ENCODE measurements at places on chromosomes 3 and 15.

GRCh38 chr15:81560405-81560804 lies 186.4 kb upstream of the TMC3 start:
- no peak for DNase-seq

DNA sequence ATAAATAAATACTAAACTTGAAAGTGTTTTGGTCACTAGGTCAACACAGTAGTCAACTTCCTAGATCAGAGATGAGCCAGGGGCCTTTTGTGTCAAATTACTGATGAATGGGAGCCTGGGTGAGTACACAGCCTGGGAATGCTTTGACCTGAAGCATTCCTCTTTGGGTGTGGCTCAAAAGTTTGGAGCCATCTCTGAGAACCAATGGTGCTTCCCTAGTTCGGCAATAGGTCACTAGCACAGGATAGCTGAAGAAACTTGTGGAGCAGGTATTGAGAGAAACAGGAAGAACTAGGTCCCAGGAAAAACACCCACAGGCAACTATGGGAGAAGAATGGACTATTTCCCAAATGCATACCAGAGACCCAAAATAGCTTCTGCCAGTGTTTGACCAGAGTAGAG lies 56.6 kb upstream of the PLXND1 start:
- peak; percentile 47 for DNase-seq

DNA sequence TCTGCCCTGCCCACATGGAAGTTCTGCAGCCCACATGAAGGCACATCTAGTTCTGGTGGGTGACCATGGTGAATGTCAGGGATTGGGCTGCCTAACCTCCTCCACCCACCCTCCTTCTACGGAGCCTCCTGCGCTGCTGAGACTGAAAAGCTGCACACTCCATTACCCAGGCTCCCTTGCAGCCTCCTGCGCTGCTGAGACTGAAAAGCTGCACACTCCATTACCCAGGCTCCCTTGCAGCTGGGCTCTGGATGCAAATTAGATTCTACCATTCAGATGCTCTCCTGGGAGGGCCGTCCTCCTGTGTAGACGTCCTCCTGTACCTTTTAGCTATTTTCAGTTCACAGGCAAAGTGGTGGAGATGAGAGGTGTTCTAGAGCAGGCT lies 32.1 kb downstream of the POMGNT2 start:
- DNase-seq, result no peak

DNA sequence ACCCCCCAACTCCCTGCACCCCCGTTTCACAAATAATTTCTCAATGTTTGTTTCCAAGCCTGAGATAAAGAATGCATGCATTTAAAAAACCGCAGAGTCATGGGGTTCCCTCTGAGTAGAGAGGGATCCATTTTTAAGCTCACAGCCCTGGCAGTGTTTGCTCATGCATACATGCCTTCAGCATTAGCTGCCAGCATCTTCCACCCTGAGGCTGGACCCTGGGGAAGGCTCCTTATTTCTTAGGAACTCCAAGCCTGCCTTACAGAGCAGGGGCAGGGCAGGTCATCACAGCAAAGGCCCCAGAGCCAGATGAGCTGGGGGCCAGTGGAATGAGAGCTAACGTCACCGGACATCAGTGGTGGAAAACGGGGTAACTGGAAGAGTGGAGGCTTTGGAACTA lies 31.3 kb downstream of the TLE3 start:
- peak; percentile 35 for DNase-seq

DNA sequence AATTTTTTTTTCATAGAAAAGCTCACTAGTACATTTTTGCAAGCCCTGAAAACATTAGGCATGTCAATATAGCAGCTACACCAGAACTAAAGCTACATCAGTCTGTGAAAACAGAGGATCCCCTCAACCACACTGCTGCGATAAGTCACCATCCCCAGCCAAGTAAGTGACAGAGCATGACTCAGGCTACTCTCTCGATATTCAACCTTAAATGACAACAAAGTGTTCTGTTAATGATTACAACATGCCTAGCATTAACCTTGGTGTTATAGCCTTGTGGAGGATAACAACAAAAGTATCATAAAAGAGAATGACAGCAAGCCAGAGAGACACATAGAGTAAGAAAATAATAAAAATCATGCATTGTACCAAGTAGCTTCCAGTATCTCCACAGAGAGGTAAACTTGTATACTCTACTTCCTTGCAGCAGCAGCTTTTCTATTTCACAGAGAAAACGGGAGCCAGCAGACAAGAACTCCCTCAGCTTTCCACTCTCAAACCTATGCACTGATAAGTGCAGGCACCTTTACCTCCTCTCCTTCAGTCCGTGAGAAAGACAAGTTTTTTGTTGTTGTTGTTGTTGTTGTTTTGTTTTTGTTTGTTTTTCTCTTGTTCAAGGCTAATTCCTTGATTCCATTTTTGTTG lies 76.6 kb downstream of the GBE1 start:
- DNase-seq, result peak; percentile 47

GRCh38 chr3:188316021-188316722 lies 162.2 kb downstream of the LPP start:
- DNase-seq, result peak; percentile 59

DNA sequence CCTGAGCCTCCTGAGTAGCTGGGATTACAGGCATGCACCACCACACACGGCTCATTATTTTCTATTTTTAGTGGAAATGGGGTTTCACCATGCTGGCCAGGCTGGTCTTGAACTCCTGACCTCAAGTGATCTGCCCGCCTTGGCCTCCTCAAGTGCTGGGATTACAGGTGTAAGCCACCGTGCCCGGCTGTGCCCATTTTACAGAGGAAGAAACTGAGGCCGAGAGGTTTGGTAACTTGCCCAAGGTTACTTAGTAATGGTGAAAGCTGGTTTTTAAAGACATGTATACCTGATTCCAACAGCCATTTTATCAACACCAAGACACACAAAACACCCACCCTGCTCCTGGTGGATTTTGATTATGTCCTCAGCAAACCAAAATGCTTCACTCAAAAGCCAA lies 128.7 kb downstream of the SNRK start:
- DNase-seq, result no peak

- DNase-seq, result peak; percentile 88
These were observed 152.3 kb downstream of the IGF1R start for GRCh38 chr15:98800437-98801233.

- DNase-seq, result no peak
These were observed 182.6 kb upstream of the ROPN1 start for GRCh38 chr3:124174476-124174875.

- no peak for DNase-seq
These were observed 208.0 kb upstream of the BHLHE40 start for GRCh38 chr3:4771243-4771642.

DNA sequence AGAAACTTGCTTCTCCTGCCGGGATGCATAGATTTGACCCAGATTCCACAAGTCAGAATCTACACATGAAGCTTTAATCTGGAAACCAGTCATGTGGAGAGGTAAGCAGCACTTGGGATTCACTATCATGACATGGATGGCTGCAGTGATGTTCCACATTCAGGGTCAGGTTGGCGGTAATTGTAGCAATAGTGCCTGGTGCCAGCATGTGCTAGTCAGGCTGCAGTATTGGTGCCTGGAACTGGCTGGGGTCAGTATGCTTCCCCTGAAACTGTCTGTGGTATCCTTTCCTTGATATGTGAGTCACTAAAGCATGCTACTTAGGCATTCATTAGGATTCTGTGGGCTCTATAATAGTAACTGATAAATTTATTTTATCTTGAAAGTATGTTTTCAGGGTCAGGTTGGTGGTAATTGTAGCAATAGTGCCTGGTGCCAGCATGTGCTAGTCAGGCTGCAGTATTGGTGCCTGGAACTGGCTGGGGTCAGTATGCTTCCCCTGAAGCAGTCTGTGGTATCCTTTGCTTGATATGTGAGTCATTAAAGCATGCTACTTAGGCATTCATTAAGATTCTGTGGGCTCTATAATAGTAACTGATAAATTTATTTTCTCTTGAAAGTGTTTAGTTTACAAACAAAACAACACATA lies 1439.2 kb downstream of the ZPLD1 start:
- no peak for DNase-seq

- peak; percentile 48 for DNase-seq
These were observed 82.8 kb upstream of the MEX3B start for GRCh38 chr15:82128401-82129148.

DNA sequence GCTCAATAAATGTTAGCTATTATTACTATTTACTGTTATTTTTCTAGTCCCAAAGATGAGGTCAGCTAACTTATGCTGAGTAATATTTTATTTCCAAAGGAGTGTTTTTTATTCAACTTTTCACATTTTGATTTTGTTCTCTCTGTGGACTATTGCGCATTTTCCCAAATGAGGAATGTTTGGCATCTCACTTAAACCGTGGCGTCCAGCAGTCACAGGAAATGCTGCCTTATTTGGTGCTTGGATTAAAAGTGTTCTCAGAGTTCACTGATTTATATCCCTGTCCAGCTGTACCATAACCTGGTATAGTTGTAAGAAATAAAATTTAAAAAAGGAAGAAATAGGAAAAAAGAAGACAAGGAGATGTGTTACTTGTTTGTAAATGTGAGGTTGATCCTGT lies 166.8 kb downstream of the THSD4 start:
- peak; percentile 65 for DNase-seq

DNA sequence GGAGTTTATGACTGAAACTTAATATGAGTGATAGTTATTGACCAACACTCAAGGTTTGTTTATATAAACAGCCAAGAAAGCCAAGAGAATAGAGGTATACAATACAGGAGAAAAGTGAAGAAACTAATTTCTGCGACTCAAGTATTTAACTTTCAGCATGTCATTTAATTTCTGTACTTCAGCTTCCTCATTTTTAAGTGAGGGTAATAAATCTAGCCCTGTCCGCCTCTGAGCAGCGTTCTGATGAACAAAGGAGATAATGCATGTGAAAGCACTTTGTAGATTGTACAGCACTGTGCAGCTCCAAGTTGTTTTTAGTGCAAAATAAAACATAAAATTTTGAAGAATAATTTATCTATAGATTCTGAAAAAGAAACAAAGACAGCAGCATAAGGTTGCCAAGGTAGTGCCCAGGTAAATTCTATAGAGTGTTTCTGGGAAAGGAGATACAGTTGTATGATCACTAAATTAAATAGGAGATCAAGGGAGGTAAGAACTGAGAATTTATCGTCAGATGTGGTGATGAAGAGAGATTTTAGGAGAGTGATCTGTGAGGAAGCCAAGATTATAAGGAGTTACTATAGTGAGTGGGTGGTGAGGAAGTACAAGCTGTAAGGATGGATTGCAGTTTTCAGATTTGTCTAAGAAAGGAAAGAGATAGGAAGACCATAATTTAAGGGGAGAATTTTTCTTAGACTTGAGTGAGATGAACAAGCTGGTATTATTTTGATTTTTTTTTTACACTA lies 71.3 kb downstream of the RASA2 start:
- DNase-seq, result no peak

Data from GM23248 (cell line).